ENCODE measurements at places on chromosomes 6 and 20. TPM values are rescaled to one million over a fixed set of nuclear protein-coding genes. Genes with fewer than 3 reads are reported as not detected.

TCF21 gene
- 8.2 TPM for total RNA-seq

SPAG4 gene
- total RNA-seq: 36.1 TPM

DUSP15 gene
- total RNA-seq: not detected

XRN2 gene
- 97.6 TPM for total RNA-seq

TGM2 gene
- total RNA-seq: 457 TPM

EGFL8 gene
- total RNA-seq: 1.4 TPM

CFAP206 gene
- 1.4 TPM for total RNA-seq

FAM83C gene
- total RNA-seq: under 0.01 TPM

THBD gene
- 18.0 TPM for total RNA-seq
